ENCODE measurements at places on chromosomes 11 and 22.

DNA sequence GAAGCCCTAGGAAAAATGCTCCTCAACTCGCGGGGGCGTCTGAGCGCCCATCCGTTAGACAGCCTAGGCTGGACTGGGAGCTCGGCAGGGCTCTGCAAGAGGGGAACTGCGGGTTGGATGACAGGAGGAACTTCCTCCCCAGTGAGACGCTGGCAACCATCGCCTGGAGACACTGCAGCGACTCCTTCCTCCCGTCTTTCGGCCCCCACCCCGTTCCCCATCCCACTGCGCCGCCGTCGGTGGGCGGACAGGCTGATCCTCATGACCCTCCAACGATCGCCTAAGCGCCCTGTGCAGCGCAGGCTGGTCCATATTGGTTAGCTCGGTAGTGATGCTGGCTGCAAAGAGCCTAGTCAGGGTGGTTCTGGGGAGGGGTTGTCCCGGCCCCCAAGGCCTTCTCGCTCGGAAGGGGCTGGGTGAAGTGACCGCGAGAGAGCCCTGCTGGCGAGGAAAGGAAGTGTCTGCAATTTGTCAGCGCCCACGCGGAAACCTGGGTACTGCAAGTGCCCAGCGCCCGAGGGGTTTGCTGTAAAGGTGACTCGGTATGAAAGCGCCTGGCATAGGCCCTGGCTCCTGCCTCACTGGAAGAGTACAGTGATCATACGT lies 638 bp downstream of the NRGN start:
- peak; percentile 50 for DNase-seq

DNA sequence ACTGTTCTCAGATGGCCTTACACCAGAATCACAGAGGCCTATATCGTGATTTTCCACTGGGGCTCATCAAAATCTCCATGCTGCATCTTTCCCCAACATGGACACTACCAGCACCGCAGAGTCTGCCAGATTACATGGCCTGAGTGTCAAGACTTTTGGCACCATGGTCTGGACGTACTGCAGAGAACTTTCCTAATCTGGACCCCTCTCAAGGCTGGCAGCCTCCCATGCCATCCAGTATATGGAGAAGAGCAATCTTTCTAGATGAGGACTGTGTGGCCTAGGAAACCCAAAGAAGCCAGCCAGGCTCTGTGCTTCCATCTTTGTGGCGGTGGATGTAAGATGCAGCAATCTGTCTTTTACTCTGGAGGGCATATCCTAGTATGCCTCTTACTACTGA lies 139.2 kb downstream of the ADAMTS15 start:
- DNase-seq, result no peak

- no peak for DNase-seq
Observed at GRCh38 chr11:120819437-120820365, 204.2 kb upstream of the TBCEL start.

DNA sequence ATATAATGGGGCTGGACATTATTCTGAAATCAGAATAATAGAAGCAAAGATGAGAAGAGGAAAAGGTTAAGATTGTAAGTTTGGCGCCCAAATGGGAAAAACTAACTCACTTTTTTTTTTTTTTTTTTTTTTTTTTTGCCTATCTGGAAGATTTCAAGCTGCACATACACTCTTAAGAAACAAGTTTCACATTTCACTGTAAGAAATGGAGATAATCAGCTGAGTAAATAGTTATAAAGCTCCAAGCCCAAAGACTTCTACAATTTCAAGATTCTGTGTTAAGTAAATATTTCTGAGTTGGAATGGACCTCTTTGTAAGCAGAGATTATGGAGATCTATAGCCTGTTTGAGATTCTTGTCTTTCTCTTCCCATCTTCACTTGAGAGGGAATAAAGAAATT lies 140.0 kb downstream of the SLC17A6 start:
- DNase-seq, result no peak

DNA sequence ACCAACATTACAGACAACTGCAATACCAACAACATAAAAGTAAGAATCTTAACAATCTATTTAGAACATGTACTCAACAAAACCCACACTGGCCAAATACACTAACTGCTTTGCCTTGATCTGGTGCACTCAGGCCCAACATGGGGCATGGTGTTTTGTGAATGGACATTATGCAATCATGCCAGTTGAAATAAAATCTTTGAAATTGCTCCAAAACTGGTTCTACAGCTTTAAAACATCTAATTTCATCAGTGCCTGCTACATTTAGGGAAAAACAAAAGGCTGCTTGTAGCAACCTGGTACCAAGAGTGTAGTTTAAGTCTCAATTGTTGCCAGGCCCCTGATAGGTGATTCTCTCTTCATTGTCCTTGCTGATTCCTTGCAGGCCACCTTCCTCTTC lies 3.3 kb upstream of the CTR9 start:
- no peak for DNase-seq

All from activated CD4-positive, alpha-beta T cell treated with anti-CD3 and anti-CD28 coated beads, Interleukin-2, amount 50 U/mL, for 4 hours (primary cell).